ENCODE measurements at places on chromosomes 13 and 19.
A peak's percentile ranks its signal among the peaks of the same experiment; 100 is the strongest.

GRCh38 chr19:39307822-39308530, 11.8 kb downstream of the IFNL1 start:
- DNase-seq: no peak

- DNase-seq: no peak
Measured at GRCh38 chr19:30222992-30223865, 149.0 kb upstream of the ZNF536 start.

DNA sequence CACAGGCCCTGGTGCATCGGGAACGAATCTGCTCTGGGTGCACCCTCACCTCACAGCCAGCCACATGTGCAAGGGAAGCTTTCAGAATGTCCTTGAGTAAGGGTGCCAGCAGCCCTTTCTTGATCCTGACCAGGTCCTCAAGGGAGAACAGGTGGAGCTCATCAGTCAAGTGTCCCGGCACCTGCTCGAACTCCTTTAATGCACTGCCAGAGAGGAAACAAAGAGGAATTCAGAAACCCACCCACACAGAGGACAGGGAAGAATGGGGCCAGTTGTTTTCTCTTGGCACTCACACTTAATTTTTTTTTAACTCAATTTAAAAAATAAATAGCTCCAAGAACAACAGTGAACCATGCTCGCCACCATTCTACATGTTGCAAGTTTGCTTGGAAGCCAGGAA, 41.7 kb downstream of the RUBCNL start:
- DNase-seq: no peak

DNA sequence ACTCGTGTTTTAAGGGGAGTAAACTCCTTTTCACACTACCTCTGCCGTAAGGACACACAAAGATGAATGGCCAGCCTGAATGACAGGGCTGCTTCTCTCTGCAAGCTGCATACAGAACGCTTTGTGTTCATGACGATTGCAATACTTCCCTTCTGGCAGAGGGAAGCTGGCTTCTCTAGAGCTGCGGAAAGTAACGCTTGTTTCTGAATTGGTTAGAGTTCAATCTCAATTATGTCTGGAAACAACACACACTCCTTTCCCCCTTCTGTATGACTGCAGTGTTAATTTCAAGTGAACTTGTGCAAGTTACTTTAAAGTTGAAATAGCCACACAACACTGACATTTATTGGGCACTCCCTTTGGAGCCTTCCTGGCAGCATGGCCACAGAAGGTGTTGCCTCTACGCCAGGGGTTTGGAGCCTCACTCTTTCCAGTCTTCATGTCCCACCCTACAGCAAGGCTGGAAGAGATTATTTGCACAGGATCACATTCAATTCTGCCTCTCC, 242.6 kb downstream of the NDFIP2 start:
- no peak for DNase-seq

- no peak for DNase-seq
Measured at GRCh38 chr19:47272448-47273312, 2.0 kb upstream of the INAFM1 start.

DNA sequence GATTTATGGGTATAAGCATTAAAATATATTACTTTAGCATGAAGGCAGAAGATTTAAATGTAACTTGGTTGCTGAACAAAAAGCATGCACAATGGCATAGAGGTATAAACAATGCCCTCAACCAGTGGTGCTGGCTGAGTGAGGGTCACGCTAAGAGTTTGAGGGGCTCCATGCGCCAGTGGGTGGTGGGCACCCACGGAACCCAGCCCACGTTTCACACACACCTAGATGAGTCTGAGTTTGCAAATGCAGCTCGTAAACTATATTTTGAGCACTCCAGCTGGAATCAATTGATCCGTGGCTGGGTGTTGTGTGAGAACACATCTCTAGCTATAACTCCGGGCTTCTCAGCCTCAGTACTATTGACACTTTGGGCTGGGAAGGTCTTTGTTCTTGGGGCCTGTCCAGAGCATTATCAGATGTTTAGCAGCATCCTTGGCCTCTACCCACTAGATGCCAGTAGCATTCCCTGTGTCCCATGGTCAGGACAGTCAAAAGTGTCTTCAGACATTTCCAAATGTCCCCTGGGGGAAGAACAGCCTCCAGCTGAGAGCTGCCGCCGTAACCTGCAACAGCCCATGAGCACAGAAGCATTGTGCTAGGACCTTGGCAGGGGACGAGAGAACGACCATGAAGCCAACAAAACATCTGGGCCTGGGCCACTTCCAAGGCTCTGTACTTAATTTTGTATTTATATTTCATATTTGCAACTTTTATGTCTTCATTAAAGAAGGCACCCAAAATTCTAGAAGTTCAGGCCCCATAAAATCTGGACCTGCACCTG, 108.1 kb upstream of the SOX1 start:
- no peak for DNase-seq

GRCh38 chr13:77893066-77893465, 25.6 kb downstream of the EDNRB start:
- no peak for DNase-seq

- no peak for DNase-seq
Measured at GRCh38 chr13:85170372-85170771, 628.8 kb downstream of the SLITRK6 start.

GRCh38 chr13:81745391-81745790, 1404.5 kb upstream of the SPRY2 start:
- no peak for DNase-seq

- DNase-seq: no peak
Measured at GRCh38 chr19:18389726-18390064, 3.7 kb downstream of the GDF15 start.

DNA sequence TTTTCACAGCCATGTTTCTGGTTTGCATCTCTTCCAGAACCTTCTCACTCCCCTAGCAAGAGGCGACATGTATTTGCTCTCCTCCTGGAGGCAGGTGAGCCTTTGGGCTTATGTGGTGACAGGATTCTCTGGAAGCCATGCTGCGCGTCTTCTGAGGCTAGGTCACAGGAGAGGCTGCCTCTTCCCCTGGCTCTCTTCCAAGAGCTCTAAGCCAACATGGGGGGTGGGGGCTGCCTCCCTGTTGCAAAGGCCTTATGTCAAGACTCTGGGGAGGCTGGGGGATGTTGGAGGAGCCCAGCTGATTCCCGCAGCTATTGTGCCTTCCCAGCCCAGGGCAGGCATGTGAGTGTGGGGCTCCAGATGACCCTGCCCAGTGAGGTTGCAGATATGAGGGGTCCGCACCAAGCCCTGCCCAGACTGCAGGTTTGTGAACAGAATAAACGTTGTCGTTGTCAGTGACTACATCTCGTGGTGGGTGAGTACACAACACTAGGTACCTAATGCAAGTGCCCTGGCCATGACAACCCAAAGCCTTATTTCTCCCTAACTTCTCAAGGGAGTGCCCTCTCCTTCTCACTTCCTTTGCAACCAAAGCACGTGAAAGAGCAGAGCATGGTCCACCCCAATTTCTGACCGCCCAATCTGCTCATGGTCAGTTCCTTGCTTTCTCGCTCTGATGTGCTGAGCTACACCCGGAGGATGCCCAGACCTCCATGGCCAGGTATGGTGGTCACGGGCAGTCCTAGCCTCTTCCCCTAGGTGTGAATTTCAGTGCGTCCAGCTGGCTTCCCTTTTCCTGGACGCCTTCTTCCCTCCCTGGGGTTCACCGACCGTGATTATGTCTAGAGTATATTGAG, 44.9 kb downstream of the TEX29 start:
- DNase-seq: no peak

GRCh38 chr13:40764587-40765403, 6.2 kb downstream of the MRPS31 start:
- DNase-seq: no peak

GRCh38 chr13:40377783-40378182, 288.7 kb downstream of the FOXO1 start:
- no peak for DNase-seq

DNA sequence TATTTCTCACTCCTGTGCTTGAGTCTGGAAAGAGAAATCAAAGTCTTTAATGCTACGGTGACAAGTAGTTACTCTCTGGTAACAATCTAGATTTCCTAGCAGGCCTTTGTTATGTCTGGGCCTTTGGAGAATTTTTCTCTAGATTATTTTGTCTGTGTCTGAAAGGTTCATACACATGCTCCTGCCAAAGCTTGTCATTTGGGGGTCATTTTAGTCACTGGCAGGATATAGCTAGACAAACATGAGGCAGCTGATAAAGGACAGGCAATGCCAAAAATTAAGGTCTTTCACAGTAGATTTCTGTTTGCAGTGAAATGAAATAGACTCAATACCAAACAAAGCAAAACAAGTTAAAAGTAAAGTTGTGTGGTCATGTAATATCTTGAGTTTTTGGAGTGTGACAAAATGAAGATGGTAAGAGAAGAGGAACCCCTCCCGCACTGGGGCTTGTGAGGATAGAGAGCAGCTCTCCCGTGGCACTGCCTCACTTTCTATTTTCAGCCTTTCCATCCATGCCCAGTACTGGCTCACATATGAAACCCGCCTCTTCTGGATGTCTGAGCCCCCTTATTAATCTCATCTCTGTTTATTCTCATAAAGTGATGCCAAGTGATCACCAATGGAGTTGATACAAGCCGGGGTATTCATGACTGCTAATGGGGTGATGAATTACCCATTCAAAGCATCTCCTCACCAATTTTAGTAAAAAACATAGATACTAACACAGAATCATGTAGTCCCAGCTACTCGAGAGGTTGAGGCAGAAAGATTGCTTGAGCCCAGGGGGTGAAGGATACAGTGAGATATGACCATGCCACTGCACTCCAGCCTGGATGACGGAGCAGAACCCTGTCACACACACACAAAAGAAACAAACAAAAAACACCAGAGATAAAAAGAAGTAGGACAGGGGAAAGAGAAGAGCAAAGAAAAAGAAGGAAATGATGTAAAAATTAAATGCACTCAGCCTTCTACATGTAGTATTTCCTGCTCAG, 389.3 kb downstream of the FGF14 start:
- DNase-seq: no peak

- DNase-seq: no peak
Measured at GRCh38 chr13:87169337-87169736, 501.8 kb upstream of the SLITRK5 start.

GRCh38 chr19:42606660-42607351, 12.1 kb upstream of the CEACAM8 start:
- peak; percentile 57 for DNase-seq

GRCh38 chr13:75417656-75418055, 64.3 kb downstream of the TBC1D4 start:
- DNase-seq: no peak

DNA sequence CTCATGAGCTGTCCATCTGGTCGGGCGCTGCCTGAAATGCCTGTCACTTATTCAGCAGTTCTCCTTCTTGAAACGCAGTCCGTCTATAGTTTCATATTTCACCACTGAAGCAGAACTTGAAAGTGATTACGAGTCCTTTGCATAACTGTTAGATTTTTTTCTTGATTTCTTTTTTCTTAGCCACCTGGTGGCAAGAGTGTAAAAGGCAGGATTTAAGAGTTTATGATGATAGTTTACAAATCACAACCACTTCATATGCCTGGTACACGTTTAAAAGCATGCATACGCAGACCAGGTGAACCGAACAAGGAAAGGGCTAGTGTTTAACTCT, 45.8 kb downstream of the GGACT start:
- DNase-seq: peak; percentile 29

DNA sequence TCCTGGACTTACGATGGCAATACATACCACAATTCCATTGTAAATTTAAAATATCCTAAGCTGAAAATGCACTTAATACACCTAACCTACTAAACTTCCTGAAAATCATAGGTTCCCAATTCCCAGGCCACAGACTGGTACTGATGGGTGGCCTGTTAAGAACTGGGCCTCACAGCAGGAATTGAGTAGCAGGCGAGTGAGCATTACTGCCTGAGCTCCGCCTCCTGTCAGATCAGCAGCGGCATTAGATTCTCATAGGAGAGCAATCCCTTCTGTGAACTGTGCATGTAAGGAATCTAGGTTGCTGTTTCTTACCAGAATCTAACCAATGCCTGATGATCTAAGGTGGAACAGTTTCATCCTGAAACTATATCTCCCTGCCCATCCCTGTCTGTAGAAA, 1670.2 kb upstream of the PCDH20 start:
- DNase-seq: no peak

DNA sequence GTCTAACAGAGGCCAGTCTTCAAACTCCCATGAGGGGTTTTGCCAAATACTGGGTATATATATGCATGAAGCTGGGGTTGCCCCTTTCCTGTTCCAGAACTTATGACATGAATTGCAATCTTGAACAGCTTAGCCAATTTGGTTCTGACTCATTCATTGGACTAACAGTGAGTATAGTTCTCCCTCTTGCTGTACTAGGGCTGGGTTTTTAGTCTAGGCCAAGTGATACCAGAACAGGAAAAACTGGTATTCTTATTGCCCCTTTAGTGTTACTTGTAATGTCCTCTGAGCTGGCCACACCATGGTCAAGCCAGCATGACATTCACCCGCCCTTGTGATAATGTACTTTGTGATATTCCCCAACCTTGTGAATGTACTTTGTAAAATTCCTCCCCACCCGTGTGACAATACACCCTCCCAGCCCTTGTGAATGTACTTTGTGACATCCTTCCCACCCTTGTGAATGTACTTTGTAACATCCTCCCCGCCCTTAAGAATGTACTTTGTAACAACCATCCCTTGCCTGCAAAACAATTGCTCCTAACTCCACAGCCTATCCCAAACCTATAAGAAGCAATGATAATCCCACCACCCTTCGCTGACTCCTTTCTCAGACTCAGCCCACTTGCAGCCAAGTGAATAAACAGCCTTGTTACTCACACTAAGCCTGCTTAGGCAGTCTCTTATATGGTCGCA, 26.9 kb downstream of the ZNF846 start:
- no peak for DNase-seq

DNA sequence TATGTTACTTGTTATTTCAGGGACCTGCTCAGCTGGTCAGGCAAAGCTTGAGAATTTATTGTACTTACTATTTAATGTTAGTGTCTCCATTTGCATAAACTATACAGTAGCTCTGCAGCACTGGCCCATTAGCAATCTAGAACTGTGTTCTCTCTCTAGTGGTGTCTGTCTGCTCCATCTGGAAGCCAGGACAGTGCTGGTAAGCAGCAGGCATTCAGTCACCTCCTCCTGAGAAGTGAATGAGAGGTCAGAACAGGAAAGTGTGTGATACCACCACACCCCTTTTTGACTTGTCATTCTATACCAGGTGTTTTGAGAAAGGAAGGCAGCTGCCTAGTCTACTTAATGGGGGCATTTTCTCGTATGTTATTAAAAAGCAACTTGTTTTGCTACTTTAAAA, 3.9 kb downstream of the COG3 start:
- no peak for DNase-seq

GRCh38 chr19:29263305-29264135, 50.6 kb upstream of the UQCRFS1 start:
- peak; percentile 38 for DNase-seq

DNA sequence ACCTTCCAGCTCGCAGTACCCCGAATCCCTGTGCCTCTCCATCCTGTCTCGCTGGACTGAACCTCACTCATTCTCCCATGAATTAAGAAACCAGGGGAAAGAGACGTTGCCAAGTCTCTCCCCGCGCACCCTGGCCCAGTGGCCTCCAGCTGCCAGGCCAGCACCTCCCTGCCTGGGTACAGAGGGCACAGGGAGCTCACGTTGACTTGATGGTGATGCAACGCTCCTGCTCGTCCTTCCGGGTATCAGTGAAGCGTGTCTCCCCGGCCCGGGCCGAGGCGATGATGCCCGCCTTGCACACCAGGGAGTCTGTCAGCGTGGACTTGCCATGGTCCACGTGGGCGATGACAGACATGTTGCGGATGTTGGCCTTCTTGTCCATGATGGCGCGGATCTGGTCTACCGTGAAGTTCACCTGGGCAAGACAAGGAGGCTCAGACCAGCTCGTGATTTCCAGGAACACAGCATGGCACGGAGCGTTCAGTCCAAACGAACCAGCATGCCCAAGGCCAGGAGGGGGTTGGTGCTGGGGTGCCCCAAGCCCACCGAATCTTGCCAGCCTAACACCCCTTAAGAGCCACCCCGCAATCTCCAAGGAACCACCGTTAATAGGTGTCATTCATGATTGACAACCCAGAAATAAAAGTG, 1.2 kb downstream of the EEF2 start:
- no peak for DNase-seq
